ENCODE measurements at places on chromosomes 3 and 15.

DNA sequence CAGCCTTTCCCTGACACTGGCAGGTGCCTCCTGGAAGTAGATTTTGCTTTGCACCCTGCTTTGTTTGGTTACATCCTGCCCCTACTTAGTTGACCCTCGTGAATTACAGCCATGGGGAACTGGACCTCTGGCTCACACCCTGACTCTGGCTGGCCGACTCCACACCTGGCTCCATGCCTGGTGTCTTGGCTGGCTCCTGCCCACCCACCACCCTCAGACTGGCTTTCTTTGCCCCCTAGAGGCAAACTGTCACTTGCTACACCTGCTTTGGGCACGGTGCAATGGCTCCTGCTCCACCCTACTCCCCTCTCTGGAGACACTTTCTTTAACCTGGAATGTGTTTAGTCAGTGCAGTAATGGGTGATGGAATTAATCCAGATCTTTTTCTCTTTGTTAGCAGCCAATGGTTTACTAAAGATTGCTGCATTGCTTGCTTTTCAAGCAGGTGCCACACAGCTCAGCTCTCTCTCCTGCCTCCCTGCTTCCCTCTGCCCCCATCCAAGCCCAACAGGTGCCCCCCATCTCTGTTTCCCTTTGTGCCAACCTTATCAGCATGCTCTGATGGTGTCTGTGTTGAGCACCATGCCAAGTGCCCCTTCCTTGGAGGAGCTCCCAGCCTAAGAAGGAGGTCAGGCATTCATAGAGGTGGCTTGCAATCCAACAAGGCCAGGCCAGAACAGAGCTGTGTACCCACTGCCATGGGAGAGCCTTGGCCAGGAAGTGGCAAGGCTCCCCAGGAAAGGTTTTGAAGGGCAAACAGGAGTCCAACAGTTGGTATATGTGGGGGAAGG, 38.4 kb downstream of the RASGRF1 start:
- DNase-seq, result no peak

GRCh38 chr3:195893044-195893395, 15.3 kb downstream of the TNK2 start:
- no peak for DNase-seq

DNA sequence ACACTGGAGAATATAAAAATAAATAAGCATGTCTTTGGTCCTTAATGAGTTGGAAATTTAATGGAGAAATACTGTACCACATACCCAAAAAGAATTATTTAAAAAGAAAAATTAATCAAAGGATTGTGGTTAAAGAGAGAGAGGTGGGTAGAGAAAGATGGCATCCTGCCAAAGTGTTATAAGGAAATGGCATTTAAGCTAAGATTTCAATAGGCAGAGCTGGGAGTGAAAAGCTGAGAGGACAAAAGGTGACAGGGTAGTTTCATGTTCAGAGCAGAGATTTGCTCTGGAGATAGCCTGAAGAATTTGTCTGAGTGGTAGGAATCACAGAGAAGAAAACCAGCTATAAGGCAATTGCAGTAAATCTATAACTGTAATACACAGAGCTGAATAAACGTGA, 181.0 kb downstream of the SI start:
- DNase-seq, result no peak

DNA sequence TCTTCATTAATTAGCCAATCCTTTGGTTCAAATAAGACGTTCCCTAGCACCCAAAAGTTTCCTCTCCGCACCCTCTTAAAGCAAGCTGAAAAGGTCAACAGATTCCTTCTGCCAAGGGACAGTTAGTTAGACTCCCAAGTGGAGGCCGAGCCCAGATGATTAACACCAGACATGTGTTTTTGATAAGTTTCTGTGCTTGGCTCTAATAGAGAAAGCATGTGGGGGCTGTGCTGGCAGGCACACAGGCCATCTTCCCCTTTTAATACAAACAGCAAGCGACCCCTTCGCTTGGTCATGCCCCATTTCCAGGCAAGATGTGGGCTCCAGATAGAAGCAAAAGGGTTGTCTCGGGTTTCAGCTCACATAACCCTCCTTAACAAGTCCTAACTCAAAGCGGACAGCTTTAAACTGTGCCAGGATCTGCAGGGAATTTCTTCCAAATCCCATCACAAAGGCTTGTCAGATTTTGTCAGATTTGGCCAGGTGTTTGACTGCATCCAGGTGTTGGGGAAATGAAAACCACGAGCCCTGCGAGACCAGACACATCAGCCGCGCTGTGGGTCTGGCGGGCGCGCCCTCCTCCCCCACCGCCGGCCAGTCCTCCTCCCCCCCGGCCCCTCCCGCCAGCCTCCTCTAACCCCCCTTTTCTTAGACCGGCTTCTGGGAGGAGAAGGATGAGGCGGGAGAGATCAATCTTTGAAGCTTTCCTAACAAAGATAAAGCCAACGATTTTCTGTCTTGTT, 3.3 kb downstream of the HES1 start:
- no peak for DNase-seq

DNA sequence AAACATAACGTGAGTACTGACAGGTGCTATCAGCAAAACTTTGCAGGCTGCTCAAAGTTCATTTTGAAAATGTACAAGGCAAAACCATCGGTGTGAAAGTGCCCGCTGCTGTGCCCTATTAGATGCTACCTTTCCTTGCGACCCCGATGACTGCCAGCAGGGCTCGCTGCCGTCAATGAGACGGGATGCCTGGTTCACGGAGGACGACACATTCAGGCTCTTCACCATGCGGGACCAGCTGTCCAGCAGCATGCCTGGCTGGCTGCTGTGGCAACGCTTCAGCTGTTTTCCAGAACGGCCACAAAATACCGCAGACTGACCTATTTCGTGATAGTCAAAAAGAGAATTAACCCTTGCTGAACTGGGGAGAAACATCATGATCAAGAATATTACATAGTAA, 92.7 kb upstream of the OCA2 start:
- no peak for DNase-seq

DNA sequence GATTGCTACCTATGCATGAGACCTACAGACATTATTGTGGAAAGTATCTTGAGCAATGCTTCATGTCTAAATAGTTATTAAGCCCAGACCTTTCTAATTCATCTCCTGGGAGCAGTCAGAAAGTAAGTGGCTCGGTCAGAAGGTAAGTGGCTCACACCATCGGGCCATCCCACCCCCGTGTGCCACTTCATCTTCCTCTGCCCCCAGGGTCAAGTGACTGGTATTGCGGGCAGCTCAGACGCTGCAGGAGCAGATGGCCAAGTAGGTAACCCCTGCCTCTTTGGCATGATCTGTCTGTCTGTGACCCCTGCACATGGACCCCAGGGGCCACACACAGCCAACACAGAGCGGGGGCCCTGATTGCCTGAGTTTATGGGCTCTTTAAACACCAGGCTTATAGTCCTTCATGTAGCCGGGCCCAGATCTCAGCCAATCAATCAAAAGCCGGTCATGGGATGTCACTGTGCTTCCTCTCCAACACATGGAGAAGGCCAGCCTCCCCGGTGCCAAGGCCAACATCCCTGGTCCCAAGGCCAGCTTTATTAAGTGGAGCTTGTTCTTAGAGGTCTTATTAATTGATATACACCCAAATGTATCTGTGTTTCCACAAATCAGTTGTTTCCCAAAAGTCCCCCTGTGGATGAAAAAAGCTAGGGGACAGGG, 42.9 kb downstream of the LARP6 start:
- DNase-seq, result no peak

DNA sequence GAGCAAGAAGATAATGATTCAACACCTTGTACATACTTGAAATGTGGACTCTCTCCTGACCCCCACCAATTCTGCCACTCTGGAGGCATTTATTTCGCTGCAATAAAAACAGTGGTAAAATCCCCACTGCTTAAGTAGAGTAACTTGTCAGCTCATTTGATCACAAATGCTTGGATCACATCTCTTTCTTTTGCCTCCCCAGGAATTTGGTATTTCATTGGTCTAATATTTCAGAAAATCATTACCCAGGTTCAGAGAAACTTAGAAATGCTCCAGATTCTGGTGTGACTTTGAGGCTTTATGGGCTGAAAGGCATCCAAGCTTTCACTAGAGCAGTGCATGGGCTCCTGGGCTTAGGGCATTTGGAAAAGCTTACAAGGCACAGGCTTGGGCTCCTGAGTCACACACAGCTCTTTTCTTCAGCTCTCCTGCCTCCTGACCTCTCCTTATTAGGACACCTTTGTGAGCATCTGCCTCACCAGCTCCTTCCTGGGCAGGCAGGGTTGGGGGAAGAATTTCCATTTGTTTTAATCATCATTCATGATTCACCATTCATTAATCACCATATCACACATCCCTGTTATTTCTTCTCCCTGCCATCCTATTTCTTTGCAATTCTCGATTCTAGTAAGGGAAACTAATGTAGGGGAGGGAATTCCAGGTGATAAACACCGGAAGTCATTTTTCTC, 22.5 kb downstream of the CDCP1 start:
- no peak for DNase-seq

- DNase-seq, result no peak
These were observed 363.8 kb upstream of the NAALADL2 start for GRCh38 chr3:174495311-174495710.

GRCh38 chr15:27741226-27741860, 357.8 kb downstream of the OCA2 start:
- DNase-seq, result no peak

DNA sequence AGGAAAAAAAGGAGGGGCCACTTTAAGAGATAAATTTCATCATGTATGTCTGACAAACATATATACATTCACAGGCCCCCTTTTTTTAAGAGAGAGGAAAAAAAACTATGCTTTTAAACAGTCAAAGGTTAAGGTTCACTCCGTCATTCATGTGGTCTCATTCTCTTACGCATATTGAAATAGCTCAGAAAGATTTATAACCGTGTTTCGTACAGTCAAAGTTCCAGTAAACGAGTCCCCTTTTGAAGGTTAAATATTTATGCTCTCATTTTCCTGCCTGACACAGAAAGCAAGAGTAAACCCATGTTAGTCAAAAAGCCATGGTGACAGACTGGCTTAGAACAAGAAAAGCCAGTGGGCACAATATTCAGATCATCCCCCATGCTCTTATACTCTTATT, 248.0 kb upstream of the ARRDC4 start:
- DNase-seq, result no peak

DNA sequence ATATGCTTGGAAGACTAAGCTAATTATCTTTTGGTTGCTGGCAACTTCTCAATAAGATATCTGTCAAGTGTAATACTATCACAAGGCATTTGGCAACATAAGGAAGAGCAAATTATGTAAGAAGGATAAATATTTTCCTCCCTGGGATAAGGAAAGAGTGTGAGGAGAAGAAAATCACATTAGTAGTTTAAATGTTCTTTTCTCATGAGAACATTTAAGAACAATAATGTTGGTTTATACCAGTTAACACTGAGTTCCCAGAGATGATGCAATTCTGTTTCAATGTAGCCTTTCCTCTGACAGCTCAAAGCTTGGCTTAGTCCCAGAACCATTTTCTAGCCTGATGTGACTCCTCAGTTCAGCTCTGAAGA, 66.1 kb upstream of the NPHP3 start:
- DNase-seq, result no peak

DNA sequence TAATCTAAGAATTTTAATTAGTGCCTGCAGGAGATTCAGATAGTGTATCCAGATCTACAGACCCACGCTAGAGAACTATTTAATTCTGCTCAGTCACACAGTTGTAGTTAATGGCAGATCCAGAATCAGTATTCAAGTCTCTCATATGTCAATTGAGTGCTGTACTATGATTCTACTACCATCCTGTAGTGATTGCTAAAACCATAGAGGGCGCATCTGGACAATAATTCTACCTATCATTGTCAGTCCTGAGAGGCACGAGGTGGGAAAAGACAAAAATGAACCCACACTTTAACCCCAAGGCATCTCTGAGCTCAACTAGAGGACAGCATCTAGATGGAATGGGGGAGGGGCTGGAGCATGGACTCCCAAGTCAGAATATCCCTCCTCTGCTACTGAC, 22.7 kb downstream of the DHX36 start:
- no peak for DNase-seq

DNA sequence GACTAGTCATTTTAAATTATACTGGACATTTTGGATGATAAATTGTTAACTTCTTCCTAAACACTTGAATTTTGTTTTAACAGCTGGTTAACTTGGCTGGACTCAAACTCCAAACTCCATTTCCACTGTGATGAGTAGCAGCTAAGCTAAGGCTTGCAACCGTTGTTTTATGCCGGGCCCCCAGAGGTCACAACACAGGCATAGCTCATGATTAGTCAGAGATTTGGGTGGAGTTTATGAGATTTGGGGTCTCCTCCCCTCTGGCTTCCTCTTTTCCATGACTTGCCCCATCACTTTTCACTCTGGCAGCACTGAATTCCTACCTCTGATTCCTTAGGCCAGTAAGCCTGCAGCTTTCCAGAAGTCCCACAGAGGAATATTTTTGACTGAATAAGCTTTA, 12.8 kb downstream of the THAP10 start:
- no peak for DNase-seq

GRCh38 chr15:88913850-88914169, 631 bp upstream of the MFGE8 start:
- no peak for DNase-seq

- DNase-seq, result no peak
These were observed 11.8 kb downstream of the CACNA1D start for GRCh38 chr3:53506110-53506762.

- DNase-seq, result no peak
These were observed 61.6 kb upstream of the LRRFIP2 start for GRCh38 chr3:37236024-37236423.

GRCh38 chr3:45990181-45990580, 5.4 kb downstream of the FYCO1 start:
- DNase-seq, result no peak

DNA sequence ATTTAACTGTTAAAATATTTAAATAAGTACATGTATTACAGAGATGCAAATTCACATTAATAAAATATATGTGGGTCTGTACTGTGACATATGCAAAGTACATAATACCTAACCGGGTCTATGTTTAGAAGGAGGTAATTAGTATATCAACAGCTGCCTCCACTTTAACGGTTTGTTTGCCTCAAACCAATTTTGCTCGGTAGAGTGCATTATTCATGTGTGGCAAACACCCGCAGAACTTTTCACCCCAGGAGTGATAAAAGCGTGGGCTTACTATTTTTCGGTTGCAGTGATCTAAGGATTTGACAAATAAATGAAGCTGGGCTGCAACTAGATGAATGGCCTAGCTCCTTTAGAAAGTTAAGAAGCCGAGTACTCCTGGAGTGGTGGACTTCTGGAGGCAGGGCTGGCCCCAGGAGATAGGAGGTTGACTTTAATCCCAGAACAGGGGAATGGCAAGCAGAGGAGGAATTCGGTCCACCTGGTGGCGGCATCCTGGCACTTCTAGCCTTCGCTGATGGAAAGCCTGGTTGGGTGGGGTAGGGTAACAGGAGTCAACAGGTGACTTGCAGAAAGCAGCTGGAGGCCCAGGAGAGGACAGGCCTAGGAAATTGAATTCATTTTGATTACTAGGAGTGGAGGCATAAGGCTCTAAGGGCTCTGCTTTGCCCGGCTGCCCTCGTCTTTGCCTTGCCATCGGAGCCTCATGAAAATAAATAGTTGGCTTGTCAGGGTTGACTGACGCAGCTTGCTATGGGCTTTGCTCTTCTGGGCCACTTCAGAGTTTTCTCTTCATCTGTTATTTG, 2.4 kb downstream of the SLCO3A1 start:
- DNase-seq, result peak; percentile 8

- DNase-seq, result no peak
These were observed 5.5 kb downstream of the GFM1 start for GRCh38 chr3:158649791-158650190.
